ENCODE measurements at places on chromosomes 11 and 22. TPM values are rescaled to one million over a fixed set of nuclear protein-coding genes. Genes with fewer than 3 reads are reported as not detected.

The SPCS2 gene
- total RNA-seq, result 12.2 TPM

The HBE1 gene
- 3.8 TPM for total RNA-seq

The APOL4 gene
- 18.8 TPM for total RNA-seq

The DDIAS gene
- 2.5 TPM for total RNA-seq

The TSSK2 gene
- total RNA-seq, result not detected

The CHST1 gene
- 15.3 TPM for total RNA-seq

The CHKB gene
- total RNA-seq, result 46.6 TPM

The OR10D3 gene
- total RNA-seq, result not detected

The CCDC81 gene
- total RNA-seq, result 2.8 TPM

The CDC42EP2 gene
- total RNA-seq, result 9.4 TPM

The SHANK2 gene
- total RNA-seq, result 99.2 TPM

The RHOD gene
- total RNA-seq, result not detected

The NPAS4 gene
- 2.2 TPM for total RNA-seq

The CLTCL1 gene
- 18.2 TPM for total RNA-seq

The PSMA1 gene
- total RNA-seq, result 115 TPM

The OR52I2 gene
- total RNA-seq, result not detected

The TMEM151A gene
- 9.7 TPM for total RNA-seq

The MUC6 gene
- not detected for total RNA-seq

The KRTAP5-8 gene
- not detected for total RNA-seq

The PRODH gene
- 2.8 TPM for total RNA-seq

The OR4D11 gene
- not detected for total RNA-seq

The SLC22A6 gene
- 1.3 TPM for total RNA-seq

Measured in parietal lobe (tissue), 2 donors.